Transverse colon (tissue), 4 donors: ENCODE measurements at places on chromosomes 3 and 15. TPM values are rescaled to one million over a fixed set of nuclear protein-coding genes. Genes with fewer than 3 reads are reported as not detected.

DNA sequence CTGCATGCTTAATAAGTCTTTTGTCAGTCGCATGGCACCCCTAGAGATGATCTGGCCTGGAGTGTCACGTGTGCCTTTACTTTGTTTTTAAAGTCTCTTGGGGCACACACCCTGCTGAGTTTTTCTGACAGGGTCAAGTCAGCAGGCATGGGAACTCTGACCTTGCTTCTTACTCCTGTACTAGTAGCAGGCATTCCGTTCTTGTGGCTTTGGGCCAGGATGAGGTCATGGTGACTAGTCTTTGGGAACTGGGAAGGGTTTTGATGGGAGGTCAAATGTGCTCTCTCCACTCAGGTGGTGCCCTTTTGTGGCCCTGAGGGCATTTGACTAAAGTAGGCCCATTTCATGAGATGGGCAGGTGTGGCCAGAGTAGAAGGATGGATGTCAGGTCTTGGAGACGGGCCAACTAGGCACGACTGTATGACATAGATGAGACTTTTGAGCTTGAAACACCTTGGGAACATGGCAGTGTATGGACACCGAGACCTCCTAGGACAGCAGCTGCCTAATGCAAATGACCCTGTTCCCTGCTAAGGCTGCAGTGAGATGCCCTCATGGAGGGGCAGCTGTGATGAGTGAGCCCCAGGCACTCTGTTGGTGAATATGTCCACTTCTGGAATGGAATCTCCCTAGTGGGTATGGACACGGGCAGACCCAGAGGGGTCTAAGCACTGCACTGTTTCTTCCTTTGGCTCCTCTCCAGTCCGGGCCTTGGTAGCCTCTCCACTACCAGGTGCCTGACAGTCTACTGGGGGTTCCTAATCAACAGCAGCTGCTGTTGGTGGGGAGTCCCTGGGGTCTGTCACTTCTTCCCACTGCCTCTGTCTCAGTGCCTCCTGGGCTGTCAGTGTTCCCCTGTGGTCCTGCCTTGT lies 16.4 kb downstream of the SRPRB start:
- peak; percentile 58 for DNase-seq

TMC3 gene
- total RNA-seq: not detected

DNA sequence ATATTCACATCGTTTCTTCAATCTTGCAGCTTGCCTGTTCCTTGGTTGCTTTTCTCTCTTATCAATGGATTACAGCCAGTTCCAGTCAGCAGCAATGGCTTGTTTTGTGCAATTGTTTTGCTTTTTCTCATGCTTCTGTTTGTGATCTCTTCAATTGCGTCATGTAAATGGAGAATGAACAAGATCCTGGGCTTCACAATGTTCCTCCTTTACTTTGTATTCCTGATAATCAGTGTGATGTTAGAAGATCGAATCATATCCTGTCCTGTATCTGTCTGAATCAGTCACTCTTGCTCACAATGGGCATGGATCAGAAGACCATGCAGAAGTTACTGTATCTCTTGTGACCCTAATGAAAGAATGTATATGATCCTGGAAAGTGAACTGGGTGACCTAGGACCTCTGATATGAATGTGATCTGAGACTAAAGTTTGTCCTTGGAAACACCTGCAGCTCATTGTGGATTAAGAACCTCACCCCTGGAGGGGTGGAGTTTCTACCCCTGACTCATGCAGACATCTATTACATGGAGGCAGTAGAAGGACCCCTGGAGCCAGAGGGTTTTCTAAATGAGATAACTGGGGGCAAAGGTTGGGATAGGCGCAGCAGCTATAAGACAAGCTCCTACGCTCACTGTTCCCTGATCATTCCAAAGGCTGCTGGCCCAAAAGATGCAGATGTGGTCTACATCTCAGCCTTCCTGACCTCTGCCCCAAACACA lies 32.2 kb downstream of the SLC24A1 start:
- DNase-seq: no peak

OR5K4 gene
- total RNA-seq: not detected

DNA sequence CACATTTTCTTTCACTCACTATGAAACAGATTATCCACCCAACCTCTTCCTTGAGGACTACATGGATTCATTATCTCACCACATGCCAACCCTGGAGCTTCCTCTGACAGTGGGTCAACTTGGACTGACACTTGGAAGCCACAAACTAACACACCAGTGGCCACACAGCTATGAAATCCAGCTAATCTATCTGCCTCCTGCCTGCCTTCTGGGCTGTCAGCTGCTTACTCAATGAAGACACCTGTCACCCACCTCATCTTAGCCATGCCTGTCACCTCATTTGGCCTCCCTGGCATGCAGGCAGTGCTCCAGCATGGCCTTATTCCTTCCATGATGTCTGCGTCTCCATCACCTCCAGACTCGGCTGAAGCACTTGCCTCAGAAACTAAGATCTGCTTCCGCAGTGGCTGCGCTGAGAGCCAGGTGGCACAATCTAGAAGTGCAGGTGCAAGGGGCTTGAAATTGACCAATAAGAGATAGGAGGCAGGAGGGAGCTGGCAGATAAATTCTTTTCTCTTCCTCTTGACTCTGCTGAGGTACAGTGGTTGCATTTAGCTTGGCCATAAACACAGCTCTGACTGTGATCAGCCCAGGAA lies 105.2 kb upstream of the RNF7 start:
- no peak for DNase-seq

GRCh38 chr15:72685301-72685924 lies 569 bp downstream of the HIGD2B start:
- DNase-seq: no peak

- no peak for DNase-seq
These were observed 38.7 kb downstream of the RTP4 start for GRCh38 chr3:187406927-187407326.

- no peak for DNase-seq
These were observed 492.4 kb downstream of the FHIT start for GRCh38 chr3:60758831-60759230.

DNA sequence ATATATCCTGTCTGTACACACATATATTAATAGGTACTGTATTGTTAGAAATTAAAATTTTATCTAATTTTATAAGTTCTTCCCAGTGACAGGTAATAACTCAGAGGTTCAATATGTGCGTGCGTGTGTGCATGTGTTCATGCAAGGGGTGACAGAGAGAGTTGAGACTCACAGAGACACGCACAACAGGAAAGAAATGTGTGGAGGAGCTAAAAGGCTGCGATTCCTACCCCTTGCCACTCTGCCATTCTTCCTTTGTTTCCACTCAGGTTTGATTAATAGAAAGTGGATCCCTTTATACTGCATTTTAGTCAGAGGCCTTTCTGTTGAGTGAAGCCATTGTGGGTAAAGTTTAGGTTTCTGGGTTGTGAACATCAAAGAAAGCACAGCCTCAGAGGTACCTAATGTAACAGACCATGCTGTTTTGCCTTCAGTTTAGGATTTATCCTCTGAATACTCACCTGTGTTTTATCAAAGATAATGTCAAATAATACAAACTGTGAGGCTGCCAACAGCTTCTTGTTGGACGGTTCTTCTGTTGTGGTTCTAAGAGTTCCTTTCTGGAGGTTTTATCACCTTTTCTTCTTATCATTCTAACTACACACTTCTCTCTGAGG lies 182.3 kb downstream of the EPHA3 start:
- no peak for DNase-seq

C2CD4B gene
- 2.7 TPM for total RNA-seq

DNA sequence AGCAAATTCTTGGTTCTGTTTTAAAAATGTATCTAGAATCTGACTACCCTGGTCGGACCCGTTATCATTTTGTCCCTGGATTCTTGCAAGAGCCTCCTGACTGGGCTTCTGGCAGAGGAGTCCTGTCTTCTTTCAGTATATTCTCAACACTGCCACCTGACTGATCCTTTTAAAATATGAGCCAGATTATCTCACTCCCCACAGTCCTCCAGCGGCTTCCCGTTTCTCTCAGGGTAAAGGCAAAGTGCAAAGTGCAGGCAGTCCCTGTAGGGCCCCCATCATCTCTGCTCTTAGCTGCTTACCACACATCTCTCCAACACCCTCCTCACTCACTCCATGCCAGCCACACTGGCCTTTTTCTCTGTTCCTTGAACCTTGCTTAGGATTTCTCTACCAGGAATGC lies 28.4 kb downstream of the CRTC3 start:
- peak; percentile 52 for DNase-seq

DNA sequence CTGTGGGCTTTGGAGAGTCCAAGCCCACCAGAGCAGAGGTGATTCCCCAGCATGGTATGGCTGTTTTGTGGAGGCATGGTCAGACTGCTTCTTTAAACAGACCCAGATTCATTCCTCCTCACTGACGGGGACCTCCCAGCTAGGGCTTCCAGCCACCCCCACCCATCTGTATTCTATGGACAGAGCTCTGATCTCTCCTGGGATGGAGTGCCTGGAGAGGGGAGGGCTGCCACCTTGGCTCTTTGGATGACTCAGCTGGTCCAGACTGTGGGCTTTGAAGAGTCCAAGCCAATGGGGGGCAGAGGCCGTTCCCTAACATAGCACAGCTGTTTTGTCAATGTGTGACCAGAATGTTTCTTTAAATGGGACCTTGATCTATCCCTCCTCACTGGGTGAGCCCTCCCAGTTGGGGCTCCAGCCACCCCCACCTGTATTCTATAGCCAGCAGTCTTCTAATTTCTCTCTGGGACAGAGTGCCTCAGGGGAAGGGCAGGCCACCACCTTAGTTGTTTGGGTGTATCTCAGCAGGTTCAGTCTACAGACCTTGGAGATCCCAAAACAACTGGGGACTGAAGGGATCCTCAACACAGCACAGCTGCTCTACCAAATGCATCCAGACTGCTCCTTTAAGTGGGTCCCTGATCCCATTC lies 122.0 kb upstream of the OSTN start:
- DNase-seq: no peak

- DNase-seq: no peak
These were observed 1.5 kb upstream of the SLC35G2 start for GRCh38 chr3:136817448-136817847.

SLC15A2 gene
- total RNA-seq: 2.2 TPM

DNA sequence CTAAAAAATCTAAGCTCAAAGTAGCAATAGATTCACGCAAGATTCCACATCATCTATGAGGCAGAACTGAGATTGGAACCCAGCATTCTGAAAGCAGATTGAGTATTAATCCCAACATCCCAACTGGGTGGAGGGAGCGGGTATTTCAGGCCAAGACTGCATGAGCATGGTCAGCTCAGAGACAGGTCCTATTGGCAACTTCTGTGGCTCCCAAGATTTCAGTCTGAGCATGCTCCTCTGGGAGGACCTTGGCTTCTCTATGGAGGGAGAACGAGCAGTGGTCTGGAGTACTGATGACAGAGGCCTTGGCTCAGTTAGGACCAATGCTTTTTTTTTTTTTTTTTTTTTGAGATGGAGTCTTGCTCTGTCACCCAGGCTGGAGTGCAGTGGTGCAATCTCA lies 4.0 kb upstream of the ITGA11 start:
- no peak for DNase-seq

GRCh38 chr15:25543196-25543595 lies 104.4 kb upstream of the UBE3A start:
- DNase-seq: peak; percentile 31

GRCh38 chr3:37050282-37050681 lies 57.0 kb downstream of the MLH1 start:
- no peak for DNase-seq

DNA sequence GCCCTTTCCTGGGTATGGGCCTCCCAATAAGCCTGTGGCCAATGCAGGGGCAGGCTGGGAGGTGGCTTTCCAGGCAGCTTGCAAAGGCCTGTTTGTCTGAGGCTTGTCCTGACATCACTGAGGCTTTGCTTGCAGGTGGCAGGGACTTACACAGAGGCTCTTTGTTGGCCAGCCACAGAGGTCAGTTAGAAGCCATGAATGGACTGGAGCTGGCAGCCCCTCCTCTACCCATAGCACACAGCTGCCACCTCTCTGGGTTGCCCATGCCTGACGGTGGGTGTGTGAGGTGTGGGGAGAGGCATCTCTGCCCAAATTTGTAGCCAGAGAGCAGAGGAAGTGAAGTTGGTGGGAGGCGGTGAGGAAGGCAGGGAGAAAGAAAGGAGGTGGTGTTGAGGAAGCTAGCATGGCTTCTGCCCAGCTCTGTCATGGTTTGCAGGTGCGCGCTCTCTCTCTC lies 17.1 kb downstream of the LIMD1 start:
- no peak for DNase-seq

GRCh38 chr3:183913580-183913920 lies 28.9 kb upstream of the PARL start:
- DNase-seq: no peak

DNA sequence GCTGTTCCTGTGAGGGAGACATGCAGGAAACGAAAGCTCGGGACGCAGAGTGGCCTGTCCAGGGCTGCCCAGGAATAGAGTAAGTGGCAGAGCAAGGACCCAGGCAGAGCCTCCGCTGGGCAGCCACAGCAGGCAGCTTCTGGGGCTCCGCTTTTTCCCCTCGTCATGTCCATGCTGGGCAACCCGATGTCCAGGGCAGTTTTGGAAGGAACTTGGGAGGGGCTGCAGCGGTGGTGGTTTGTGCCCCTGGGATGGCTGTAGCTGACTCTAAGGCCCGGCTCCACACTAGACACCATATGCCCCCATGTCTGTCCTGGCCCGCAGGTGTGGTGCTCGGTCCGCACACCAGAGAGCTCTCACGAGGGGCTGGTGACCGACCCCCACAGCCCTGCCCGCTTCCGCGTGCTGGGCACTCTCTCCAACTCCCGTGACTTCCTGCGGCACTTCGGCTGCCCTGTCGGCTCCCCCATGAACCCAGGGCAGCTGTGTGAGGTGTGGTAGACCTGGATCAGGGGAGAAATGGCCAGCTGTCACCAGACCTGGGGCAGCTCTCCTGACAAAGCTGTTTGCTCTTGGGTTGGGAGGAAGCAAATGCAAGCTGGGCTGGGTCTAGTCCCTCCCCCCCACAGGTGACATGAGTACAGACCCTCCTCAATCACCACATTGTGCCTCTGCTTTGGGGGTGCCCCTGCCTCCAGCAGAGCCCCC lies 7.1 kb upstream of the PSMD2 start:
- DNase-seq: no peak

CFAP100 gene
- not detected for total RNA-seq

CELSR3 gene
- total RNA-seq: 2.5 TPM

DNA sequence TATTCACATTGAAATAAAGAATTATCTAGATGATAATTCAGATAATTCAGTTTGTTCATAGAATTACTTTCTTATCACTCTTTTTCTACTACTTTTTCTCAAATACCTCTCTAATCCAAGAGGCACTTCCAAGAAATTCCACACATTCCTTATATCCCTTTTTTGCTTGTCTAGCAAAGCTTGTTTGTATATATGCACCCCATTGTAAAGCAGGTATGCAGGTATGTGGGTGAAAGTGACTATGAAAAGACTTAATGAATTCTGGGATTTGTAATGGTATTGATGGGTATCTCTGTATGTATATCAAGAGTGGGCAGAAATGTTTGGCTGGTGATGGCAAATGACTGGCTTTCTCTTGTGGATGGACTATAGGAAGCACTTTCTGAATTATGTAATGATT lies 94.1 kb upstream of the FGF7 start:
- no peak for DNase-seq

DNA sequence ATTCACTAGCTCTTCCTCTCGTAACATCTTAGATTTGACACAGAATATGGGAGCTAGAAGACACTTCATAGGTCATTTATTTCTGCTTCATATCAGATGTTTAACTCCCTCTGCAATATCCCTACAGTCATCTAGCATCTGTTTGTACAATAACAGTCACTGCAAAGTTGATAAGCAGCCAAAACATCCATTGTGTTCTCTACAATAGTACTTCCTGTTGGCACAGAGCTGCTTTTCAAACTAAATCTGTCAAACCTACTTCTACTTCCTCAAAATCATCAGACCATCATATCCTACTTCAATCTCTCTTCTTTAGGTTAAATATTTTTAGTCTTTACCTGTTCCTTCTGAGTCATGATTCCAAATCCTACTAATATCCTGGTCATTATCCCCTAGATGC lies 233.2 kb downstream of the FGF12 start:
- no peak for DNase-seq
